ENCODE measurements at places on chromosomes 7 and 10.

DNA sequence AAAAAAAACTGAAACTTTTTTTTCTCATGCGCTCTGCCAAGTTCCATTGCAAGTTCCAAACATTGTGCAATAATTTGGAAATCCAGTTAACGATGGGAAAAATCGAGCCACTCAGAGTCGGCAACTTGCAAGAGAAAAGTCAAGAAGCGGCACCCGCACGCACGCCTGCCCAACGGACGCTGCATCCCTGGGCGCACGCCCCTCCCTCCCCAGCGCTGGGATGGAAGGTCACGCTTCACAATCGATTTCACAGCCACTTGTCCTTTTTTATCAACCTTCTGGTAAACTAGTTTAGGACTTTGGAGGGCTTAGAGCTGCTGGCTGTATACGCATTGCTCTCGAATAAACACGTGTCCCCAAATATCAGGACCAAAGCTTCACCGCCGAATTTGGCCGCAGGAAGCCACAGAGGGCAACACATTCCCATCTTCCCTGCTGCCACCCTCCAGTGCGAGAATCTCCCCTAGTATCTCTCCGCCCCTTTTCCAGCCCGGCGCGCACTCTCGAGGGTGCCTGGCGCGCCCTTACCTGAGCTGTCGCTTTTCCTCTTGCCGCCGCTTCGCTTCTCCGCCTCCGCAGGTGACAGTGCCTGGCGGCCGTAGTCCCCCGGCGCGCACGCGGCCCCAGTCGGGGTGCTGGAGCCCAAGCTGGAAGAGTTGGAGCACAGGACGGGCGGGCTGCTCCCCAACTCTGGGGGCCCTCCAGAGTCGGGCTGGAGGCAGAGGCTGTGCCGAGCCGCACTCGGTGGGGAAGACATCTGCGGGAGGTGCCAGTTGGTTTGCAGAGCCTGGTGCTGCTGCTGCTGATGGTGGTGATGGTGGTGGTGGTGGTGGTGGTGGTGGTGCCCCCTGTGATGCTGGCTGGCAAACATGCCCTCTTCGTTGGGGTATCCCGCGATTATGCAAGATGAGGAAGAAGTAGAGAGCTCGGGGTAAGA is 857 bp downstream of the MEOX2 start:
- DNase-seq = no peak

DNA sequence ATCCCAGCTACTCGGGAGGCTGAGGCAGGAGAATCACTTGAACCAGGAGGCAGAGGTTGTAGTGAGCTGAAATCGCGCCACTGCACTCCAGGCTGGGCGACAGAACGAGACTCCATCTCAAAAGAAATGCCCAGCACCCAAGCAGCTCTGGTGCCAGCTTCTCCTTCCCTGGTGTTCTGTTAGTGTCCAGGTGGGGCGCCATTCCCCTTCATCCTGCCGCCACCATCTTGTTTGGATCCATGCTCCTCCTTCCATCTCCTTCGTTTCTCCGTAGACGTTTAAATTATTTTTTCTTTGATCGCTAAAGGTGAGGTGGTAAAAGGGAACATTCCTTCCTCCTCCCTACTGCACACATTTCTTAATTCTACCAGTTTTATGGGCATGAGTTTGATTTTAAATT is 30.3 kb downstream of the PROSER2 start:
- no peak for DNase-seq

- DNase-seq = no peak
Observed at GRCh38 chr10:116201011-116201410, 72.0 kb downstream of the GFRA1 start.

GRCh38 chr10:79142522-79143309 is 74.0 kb downstream of the ZMIZ1 start:
- DNase-seq = no peak

DNA sequence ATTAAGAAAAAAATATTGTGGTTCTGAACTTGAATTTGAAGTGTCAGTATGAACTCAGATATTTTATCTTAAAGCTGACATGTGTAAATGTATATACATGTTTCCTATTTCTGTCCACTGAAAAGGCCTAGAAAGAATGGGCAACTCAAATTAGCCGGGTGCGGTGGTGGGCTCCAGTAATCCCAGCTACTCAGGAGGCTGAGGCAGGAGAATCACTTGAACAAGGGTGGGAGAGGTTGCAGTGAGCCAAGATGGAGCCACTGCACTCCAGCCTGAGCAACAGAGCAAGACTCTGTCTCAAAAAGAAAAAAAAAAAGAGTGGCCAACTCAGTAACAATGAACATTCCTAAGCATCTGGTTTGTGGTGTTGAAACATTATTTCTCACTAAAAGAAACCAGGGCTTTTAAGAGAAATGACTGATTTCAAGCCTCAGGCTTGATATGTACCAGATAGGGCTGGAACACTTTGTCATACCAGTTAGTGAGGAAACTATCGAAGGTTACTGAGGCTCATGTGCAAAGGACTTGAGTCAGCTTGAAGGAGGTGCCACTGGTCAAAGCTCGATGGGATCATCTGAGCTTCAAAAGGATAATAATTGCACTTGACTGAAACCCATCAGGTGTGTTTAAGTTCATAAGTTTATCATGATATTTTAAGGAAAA is 40.5 kb downstream of the AOAH start:
- no peak for DNase-seq

DNA sequence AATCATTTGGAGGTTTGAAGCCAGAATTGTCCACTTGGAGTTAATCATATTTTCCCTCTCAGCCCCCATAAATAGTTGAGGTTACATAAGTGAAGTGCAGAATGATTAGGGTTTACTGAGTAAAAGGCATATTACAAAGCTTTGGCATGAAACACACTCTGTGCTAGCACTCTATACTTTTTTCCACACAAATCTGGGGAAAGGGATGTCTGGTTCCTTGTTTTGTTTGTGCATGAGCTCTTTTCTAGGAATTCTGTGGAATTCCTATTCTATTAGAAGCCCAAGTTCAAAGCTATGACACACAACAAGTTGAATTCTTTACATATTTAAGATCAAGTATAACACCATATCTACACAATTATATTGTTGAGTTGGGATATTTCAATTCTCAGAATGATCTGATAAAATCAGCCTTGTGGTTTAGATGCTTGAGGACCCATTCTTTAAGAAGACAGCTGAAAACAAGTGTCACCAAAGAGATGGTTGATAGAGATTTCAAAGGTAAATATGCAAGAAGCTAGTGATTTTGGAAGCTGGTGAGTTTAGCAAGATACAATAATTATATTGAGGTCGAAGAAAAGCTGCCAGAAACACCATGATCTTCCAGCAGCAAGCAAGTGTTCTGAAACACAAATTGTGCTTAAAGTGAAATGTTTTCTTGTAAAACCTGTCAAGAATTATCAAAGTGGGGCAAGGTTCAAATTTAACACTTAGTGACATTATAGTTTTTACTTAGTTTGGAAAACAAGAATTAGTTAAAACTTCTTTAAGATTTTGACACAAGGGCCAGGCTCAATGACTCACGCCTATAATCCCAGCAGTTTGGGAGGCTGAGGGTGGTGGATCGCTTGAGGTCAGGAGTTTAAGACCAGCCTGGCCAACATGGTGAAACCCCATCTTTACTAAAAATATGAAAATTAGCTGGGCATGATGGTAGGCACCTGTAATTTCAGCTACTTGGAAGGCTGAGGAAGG is 122.6 kb downstream of the INHBA start:
- DNase-seq = no peak

DNA sequence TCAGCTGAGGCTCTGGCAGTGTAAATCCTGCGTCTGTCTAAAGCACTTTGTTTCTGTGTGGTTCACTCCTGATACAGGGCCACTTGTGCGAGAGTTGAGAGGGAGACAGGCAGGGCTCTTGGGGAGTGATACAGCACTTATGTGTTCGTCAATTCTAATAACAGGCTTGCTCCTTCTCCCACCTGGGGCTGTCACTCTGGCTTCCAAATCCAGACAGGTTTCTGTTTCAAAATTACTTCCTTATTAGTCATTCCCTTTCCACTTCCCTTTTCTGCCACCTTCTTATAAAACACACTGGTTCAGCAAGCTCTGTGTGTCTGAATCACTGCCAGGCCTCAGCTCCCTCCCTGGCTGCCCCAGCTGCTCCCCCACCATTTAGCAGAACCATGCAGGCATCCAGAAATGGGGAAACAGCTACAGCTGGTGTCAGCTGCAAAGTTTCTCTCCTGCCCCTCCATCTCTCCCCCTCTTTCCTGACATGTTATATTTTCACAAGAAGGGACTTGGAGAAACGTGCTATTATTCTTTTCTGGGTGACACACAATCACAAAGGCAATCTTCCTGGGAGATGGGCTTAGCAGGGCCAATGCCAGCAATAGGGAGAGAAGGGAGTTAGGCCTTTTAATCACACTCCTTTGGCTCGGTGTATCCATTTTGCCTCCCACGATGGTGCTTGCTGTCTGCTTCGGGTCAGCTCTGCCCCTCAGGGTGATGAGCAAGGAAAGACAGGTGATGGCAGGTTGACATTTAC is 58.4 kb upstream of the ZNRF2 start:
- no peak for DNase-seq

DNA sequence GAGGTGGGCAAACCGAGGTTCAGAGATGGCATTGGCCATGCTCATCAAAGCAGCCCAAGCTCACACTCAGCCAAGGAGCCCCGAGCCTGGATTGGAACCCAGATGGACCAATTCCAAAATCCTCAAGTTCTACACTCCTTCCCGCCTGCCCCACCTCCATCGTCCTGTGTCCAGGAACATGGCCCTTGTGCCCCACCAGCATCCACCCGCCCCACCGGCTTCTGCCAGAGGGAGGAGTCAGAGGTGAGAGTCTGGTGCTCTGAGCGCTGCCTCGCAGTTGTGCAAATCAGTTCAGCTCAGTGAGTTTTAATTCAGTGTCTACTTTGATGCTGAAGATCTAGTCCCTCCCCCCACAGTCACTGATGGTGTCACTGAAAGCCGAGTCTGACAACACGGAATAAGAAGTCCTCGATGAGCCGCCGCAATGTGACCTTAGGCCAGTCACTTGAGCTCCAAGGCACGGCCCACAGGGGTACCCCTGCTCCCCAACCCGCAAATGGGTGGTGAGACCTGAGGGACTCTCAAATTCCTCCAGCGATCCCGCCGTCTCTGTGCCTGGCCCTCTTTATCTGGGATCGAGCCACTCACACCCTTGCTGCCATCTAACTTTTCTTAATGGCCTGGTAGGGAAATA is 26.3 kb downstream of the PRKAG2 start:
- DNase-seq = no peak

Data from stimulated activated CD8-positive, alpha-beta memory T cell treated with anti-CD3 and anti-CD28 coated beads, Interleukin-2, amount 100 ng/mL, for 1 hour (primary cell).